ENCODE measurements at places on chromosomes 4 and X. TPM values are rescaled to one million over a fixed set of nuclear protein-coding genes. Genes with fewer than 3 reads are reported as not detected.
A peak's percentile ranks its signal among the peaks of the same experiment; 100 is the strongest.

DNA sequence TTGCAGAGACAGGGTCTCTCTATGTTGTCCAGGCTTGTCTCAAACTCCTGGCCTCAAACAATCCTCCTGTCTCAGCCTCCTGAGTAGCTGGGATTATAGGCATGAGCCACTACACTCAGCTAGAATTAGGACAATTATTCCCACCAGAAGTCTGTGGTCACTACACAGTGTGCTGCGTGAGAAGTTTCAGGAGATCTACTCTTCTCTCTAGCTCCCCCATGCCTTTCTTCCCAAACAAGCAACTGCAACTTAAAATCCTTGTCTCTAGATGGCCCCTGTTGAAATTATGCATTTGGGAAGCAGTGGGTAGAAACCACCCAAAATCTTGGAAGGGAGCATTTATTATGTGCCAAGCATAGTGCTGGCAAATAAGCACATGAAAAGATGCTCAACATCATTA, 21.1 kb upstream of the MAP7D3 start:
- H3K4me3 ChIP-seq: no peak overlapping the region
- peaks cover 7% of the 10 kb centered on the region for H3K4me1 ChIP-seq
- DNase-seq: no peak
- no peak overlapping the region for H3K27ac ChIP-seq
- no peaks in the 10 kb centered on the region for H3K36me3 ChIP-seq

GRCh38 chr4:140469791-140470733, 28.0 kb downstream of the MGAT4D start:
- no peaks in the 10 kb centered on the region for H3K4me1 ChIP-seq
- no peak overlapping the region for H3K27ac ChIP-seq
- peaks cover 36% of the 10 kb centered on the region for H3K27me3 ChIP-seq

The CLTRN gene
- not detected for total RNA-seq

The LGI2 gene
- total RNA-seq: not detected

The RENBP gene
- total RNA-seq: 12.1 TPM

- H3K36me3 ChIP-seq: peaks cover 58% of the 10 kb centered on the region
- no peak for DNase-seq
- H3K27me3 ChIP-seq: no peaks in the 10 kb centered on the region
- H3K4me1 ChIP-seq: peaks cover 92% of the 10 kb centered on the region
These were observed 137.2 kb downstream of the SH3KBP1 start for GRCh38 chrX:19750028-19750782.

DNA sequence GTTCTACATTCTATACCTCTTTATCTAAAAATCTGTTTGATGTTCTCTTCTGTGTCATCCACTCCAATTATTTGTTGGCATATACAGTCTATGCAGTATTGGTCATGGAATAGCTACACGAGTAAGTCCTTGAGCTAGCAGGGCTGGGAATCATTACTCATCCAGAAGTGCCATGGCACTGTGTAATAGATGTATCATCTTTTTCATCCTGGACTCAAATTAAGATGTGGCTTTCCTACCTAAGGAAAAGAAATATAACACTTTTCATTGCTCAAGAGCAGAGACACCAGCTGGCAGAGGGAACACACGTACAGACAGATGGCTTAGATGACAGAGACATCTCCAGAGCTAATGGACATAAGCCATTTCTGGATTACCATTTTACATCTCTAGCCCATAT, 159.8 kb downstream of the FAM13A start:
- H3K4me1 ChIP-seq: no peaks in the 10 kb centered on the region
- no peak for DNase-seq
- H3K36me3 ChIP-seq: no peaks in the 10 kb centered on the region
- peaks cover 2% of the 10 kb centered on the region for H3K27me3 ChIP-seq
- H3K4me3 ChIP-seq: no peak overlapping the region
- H3K27ac ChIP-seq: no peak overlapping the region

DNA sequence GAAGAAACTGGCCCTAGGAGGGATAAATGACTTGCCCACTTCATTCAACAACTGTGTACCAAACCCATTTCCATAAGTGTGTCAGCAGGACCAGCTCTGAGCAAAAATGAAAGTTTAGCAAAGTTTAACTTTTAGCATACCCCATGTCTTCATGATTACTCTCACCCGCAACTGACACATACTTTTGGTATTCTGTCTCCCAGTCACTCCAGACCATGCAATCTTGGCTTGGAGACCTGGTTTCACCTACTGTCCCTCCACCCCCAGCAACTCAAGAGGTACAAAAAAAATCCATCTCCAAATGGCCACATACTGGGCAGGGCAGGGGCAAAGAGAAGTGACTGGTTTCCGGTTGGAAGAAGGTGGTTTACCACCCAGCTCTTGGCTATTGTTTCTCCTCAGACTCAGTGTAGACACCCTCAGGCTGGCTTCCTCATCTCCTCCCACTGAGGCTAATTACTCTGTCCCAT, 79.8 kb downstream of the RLIM start:
- peaks cover 34% of the 10 kb centered on the region for H3K4me1 ChIP-seq
- H3K27me3 ChIP-seq: no peaks in the 10 kb centered on the region
- H3K36me3 ChIP-seq: no peaks in the 10 kb centered on the region
- H3K27ac ChIP-seq: peak overlapping the region; percentile 80

The VCX3B gene
- not detected for total RNA-seq

The CT47B1 gene
- not detected for total RNA-seq

GRCh38 chr4:153728660-153729059, 31.2 kb downstream of the RNF175 start:
- H3K36me3 ChIP-seq: no peaks in the 10 kb centered on the region
- no peak overlapping the region for H3K4me3 ChIP-seq
- H3K4me1 ChIP-seq: peaks cover 6% of the 10 kb centered on the region
- no peak for DNase-seq

GRCh38 chr4:73477176-73477575, 4.4 kb upstream of the AFM start:
- H3K27me3 ChIP-seq: no peaks in the 10 kb centered on the region
- no peaks in the 10 kb centered on the region for H3K4me1 ChIP-seq
- no peaks in the 10 kb centered on the region for H3K36me3 ChIP-seq
- DNase-seq: no peak
- no peak overlapping the region for H3K4me3 ChIP-seq

DNA sequence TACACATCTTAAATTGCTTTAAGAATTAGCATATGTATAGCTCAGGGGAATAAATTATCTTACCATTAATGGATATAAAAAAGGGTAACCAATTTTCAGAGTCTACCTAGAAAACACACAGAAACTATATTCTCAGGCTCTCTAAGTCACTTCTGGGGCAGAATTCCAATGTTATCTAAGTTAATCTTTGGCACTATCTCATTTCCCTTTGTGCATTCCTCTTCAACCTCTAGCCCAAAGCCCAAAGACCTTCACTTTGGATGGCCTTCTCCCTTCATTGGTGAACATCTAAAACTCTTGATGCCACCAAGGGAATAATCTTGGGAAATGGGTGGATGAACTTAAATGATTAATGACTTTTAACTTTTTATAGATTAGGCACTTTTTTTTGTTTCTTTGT, 108.3 kb downstream of the APBB2 start:
- H3K27me3 ChIP-seq: no peaks in the 10 kb centered on the region
- no peaks in the 10 kb centered on the region for H3K36me3 ChIP-seq
- no peak for DNase-seq
- H3K27ac ChIP-seq: no peak overlapping the region

- DNase-seq: no peak
- H3K4me3 ChIP-seq: no peak overlapping the region
- no peaks in the 10 kb centered on the region for H3K36me3 ChIP-seq
- H3K4me1 ChIP-seq: no peaks in the 10 kb centered on the region
These were observed 7.6 kb downstream of the SLC25A43 start for GRCh38 chrX:119406776-119407175.

DNA sequence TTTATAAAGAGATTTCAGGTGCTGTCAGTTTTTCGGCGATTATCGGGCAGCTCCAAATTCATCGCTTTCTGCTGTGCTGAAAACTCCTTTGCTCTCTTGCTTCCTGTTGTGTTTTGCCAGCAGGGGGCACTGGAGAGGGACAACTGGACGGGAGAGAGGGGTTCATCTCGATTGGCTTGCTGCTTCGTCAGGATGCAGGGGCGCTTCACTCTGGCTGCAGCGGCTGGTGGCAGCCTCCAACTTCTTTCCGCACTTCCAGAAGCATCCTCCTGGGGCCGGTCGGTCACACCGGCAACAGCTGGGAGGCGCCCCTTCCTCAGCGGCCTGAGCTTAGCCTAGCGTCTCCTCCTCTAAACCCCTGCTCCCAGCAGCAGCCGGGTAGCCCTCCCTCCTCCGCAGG, 29.5 kb downstream of the MSL3 start:
- peak; percentile 70 for DNase-seq
- H3K27me3 ChIP-seq: no peaks in the 10 kb centered on the region
- peaks cover 12% of the 10 kb centered on the region for H3K4me1 ChIP-seq
- no peak overlapping the region for H3K4me3 ChIP-seq
- H3K27ac ChIP-seq: no peak overlapping the region

The FAT1 gene
- total RNA-seq: 0.03 TPM

DNA sequence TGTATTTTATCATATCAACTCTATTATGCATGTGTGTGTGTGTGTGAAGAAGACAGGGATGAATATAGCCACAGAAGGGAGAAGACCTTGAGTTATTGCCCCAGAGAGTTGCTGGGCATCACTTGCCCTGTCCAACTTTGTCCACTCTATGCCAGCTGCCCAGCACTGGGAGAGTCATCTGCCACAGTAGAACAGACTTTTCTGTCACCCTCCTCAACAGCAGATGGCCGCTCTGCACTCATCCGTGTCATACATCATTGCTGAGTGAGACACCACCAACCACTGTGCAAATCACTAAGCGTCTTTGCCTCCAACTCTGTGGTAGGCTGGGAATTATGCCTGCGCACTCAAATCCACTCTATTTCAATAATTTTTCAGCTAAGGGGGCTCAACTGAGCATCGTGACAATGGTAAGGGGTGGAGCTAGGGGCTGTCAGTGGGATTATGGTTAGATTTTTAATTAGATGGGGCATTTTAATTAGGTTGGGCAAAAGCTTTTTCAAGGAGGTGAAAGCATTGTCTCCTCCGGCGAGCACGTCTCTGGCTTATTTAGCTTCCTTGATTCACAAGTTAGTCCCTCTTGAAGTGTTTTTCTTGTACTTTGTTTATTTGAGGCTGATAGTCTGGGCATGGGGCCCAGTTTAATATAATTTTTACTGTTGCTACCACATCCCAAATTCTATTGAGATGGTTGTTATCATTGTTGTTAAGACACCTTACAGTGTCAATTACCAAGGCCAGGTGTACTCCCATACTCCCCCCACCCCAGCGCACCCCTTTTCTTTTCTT, 100.1 kb upstream of the KLF3 start:
- DNase-seq: no peak
- H3K36me3 ChIP-seq: no peaks in the 10 kb centered on the region
- H3K27ac ChIP-seq: no peak overlapping the region
- H3K4me3 ChIP-seq: no peak overlapping the region

GRCh38 chr4:101127176-101127790, 220.0 kb downstream of the PPP3CA start:
- H3K27me3 ChIP-seq: no peaks in the 10 kb centered on the region
- H3K36me3 ChIP-seq: peaks cover 16% of the 10 kb centered on the region
- H3K4me3 ChIP-seq: no peak overlapping the region
- no peak overlapping the region for H3K27ac ChIP-seq
- no peak for DNase-seq

The HMX1 gene
- not detected for total RNA-seq

DNA sequence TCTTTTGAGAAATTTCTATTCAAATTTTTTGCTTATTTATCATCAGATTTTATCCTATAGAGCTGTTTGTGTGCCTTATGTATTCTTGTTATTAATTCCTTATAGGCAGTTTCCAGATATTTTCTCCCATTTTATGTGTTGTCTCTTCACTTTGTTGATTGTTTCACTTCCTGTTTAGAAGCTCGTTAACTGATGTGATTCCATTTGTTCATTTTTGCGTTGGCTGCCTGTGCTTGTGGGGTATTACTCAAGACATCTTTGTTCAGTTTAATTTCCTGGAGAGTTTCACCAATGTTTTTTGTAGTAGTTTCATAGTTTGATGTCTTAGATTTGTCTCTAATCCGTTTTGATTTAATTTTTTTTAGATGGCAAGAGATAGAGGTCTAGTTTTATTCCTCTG, 14.6 kb downstream of the ZNF718 start:
- no peaks in the 10 kb centered on the region for H3K27me3 ChIP-seq
- peaks cover 95% of the 10 kb centered on the region for H3K36me3 ChIP-seq
- no peak overlapping the region for H3K4me3 ChIP-seq

DNA sequence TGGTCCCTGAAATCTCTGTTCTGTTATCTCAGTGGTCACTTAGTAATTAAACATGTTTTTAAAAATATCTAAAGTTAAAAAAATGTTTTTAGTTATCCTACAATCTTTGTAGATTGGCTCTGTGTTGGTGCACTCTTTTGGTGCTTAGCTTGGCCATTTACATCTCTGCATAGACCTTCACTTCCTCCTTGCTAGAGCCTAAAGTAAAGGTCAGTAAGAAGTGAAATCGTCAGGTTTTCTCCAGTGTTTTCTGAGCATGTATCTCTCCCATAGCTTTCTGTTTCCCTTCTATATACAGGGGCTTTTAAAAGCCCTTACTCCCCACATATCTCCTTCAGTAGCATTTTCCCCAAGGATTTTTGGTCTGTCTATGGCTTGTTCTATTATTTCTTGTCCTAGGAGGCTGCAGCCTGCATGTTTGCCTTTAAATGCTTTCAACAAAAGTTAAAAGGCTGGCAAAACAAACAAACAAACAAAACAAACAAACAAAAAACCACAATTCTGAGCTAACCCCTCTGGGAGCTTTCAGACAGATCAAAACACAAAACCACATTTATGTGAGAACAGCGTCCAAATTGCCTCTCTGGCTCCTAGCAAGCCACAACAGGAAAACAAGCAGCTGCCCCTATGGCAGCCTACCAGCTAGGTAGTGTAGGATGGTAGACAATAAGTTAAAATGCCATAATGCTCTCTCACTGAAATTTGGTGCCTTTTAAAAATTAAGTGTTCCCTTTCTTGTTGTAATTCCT, 27.3 kb upstream of the GPRASP2 start:
- no peak for DNase-seq
- H3K27me3 ChIP-seq: no peaks in the 10 kb centered on the region
- H3K36me3 ChIP-seq: no peaks in the 10 kb centered on the region
- no peaks in the 10 kb centered on the region for H3K4me1 ChIP-seq
- no peak overlapping the region for H3K27ac ChIP-seq

- no peaks in the 10 kb centered on the region for H3K4me1 ChIP-seq
- no peaks in the 10 kb centered on the region for H3K27me3 ChIP-seq
- H3K36me3 ChIP-seq: no peaks in the 10 kb centered on the region
These were observed 66.6 kb upstream of the NAF1 start for GRCh38 chr4:163233321-163233720.

GRCh38 chr4:91025241-91026148, 898.3 kb downstream of the CCSER1 start:
- no peak overlapping the region for H3K27ac ChIP-seq
- DNase-seq: no peak
- no peaks in the 10 kb centered on the region for H3K27me3 ChIP-seq
- H3K4me1 ChIP-seq: no peaks in the 10 kb centered on the region

The GPR34 gene
- not detected for total RNA-seq

The MTTP gene
- 0.30 TPM for total RNA-seq

The USP17L12 gene
- total RNA-seq: not detected
